CD14-positive monocyte (primary cell): ENCODE measurements at places on chromosomes 2 and 18.

DNA sequence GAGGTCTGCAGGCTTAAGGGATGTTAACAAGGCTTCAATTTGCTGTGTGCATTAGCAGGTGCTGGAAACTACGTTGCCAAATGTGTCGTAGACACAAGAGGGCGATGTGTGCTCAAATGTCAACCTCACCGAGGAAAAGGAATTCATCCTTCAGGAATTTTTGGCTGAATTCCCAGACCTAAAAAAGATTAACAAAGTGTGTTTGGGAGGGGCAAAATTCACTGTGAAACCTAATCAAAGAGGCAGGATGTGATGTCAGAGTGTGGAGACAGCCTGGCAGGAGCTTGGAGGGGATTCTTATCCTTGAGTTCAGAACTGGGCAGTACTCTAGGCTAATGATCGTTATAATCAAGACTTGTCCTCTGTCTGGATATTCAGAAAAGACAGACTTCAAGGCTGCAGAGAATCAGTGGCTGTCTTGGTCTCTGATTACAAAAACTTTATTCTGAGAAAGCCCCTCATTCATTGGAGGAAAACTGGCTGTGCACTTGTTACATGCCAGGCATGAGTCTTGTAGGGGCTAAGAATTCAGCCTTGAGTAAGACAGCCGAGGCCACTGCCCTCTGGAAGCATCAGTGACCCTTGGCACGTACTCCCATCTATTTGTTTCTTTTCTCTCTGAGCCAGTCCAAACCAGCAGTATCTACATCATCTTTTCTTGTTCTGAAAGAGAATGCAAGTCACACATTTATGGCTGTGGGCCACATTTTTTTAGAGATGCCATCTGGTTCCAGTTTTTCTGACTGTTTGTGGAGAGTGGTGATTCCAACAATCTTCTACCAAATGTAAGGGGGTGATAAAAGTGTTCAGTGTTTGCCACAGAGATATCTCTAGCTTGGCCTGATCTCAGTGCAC is 18.7 kb upstream of the SCYGR1 start:
- peak; percentile 45 for DNase-seq
- H3K4me3 ChIP-seq = peak overlapping the region; percentile 65
- H3K36me3 ChIP-seq = no peaks in the 10 kb centered on the region

- peaks cover 21% of the 10 kb centered on the region for H3K36me3 ChIP-seq
- no peak overlapping the region for H3K27ac ChIP-seq
- H3K4me1 ChIP-seq = no peaks in the 10 kb centered on the region
- no peak for DNase-seq
- H3K27me3 ChIP-seq = no peaks in the 10 kb centered on the region
- H3K4me3 ChIP-seq = no peak overlapping the region
Observed at GRCh38 chr2:108823286-108823685, 36.7 kb downstream of the CCDC138 start.

DNA sequence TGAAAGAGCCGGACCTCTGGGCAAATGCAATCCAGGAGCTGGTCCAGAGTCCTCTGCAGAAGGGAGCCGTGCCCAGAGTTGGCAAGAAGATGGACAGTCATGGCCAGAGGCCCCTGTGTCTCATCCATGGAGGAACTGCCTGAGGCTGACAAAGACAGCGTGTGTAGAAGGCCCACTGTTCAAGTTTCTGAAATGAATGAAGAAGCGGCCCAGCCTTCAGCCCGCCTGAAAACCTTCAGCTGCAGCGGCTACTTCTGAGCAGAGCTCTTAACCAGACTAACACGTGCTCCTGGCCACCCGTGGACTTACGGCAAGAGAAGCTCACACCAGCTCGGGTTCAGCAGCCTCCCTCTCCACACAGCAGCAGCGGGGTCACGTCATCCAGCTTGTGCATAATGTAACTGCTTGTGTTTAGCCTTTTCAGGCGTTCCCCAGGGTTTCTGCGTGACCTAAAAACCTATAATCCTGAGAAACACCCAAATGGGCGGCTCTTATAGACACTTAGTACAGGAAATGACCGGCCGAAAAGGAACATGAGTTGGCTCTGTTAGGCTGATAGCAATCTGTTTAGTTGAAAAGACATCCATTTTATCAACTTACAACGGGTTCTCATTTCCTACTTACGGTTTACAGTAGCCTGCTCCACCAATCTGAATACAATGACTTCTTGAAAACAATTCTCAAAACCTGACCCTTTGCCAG is at the start of gene FAM124B:
Gene FAM124B (minus strand): TSS at position 467 of the 702 bp plus-strand sequence. CDS start 339 bp downstream, at position 128.
- peak within 1 kb of the TSS; percentile 81 for H3K27ac ChIP-seq
- peak; percentile 84 for DNase-seq
- H3K4me1 ChIP-seq = peaks cover 65% of the 10 kb centered on the region
- H3K27me3 ChIP-seq = no peaks in the 10 kb centered on the region

- no peaks in the 10 kb centered on the region for H3K27me3 ChIP-seq
- peaks cover 17% of the 10 kb centered on the region for H3K4me1 ChIP-seq
- H3K36me3 ChIP-seq = no peaks in the 10 kb centered on the region
- no peak overlapping the region for H3K4me3 ChIP-seq
- H3K27ac ChIP-seq = no peak overlapping the region
Observed at GRCh38 chr18:76538846-76539245, 43.8 kb upstream of the ZNF516 start.

DNA sequence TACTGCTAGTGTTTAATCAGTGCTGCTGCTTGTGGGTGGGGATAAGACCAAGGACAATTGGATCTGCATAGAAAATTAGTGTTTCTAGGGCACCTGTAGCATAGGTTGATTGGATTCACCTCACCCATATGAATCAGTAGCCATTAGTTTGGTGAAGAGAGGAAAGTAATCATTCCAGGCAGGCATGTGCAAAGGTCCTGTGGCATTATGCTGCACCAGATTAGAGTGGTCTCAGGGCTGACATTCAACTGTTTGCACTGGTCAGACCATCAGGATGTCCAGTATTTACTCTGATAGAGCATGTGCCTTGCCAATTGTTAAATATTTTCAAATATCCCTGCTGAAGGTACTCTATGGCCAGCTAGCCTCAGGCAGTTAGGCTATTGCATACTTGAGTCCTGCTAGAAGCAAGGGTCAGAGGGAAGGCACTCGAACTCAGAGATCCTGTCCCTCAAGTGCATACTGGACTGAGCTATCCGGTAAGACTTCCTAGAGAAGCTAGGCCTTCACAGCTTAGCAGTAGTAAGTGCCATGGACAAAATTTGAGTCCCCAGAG is 64.7 kb downstream of the SKA1 start:
- H3K4me3 ChIP-seq = no peak overlapping the region
- H3K36me3 ChIP-seq = no peaks in the 10 kb centered on the region
- no peak for DNase-seq
- H3K4me1 ChIP-seq = no peaks in the 10 kb centered on the region
- H3K27me3 ChIP-seq = no peaks in the 10 kb centered on the region

DNA sequence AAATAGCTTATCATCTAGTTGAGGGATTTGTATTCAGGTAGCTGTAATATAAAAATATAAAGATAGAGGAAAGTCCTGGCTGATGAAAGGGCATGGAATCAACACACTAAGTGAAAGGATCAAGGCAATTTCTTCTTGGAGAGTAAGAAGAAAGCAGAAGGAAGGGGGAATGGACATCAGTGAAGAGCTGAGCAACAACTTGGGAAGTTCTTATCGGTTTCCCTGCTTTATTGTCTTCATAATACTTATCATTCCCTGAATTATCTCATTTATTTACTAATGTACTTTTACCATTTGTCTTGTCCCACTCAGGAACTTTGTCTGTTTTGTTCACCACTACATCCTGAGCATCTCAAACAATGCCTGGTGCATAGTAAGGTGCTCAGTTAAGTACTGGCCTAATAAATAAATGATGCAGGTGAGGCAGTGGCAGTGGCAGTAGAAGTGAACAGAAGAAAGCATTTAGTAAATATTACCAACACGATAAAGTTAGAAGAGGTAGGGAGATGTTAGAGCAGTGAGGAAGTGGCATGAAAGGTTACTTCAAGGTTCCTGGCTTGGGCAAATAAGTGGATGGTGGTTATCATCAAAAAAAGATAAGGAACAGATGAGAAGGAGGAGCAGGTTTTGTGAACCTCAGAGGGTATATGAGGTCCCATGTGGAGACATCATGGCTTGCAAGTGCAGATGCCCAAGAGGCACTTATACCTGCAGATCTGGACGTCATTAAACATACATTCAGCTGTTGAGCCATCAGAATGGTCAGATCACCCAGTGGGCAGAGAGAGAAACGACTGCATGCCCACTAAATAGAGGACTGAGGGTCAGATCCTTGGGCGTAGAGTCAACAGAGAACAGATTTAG is 217.8 kb downstream of the TMEM247 start:
- DNase-seq = no peak
- no peaks in the 10 kb centered on the region for H3K36me3 ChIP-seq
- H3K4me1 ChIP-seq = peaks cover 14% of the 10 kb centered on the region
- no peak overlapping the region for H3K27ac ChIP-seq
- no peaks in the 10 kb centered on the region for H3K27me3 ChIP-seq

DNA sequence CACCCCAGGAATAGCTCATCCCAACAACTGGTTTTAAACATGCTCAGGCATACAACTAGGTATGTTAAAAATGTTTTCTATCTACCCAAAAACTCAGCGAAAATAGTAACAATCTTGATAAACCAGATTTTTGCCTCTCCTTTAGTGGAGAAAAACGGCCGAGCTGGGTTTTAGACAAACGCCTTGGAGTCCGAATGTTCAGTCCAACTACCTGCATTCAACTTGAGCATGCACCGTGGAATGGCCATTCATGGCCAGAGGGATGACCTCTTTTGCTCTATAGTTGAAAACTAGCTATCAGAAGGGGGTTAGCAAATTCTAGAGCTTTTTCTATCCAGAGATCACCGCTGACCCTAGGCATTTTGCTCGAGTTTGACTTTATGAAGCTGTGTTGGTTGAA is 30.8 kb downstream of the PDIA6 start:
- DNase-seq = no peak
- H3K36me3 ChIP-seq = peaks cover 74% of the 10 kb centered on the region
- H3K4me3 ChIP-seq = no peak overlapping the region
- no peak overlapping the region for H3K27ac ChIP-seq
- no peaks in the 10 kb centered on the region for H3K4me1 ChIP-seq

GRCh38 chr2:129893244-129893643 is 86.2 kb upstream of the RAB6C start:
- no peak overlapping the region for H3K27ac ChIP-seq
- DNase-seq = no peak
- H3K27me3 ChIP-seq = no peaks in the 10 kb centered on the region
- no peak overlapping the region for H3K4me3 ChIP-seq
- H3K4me1 ChIP-seq = no peaks in the 10 kb centered on the region

DNA sequence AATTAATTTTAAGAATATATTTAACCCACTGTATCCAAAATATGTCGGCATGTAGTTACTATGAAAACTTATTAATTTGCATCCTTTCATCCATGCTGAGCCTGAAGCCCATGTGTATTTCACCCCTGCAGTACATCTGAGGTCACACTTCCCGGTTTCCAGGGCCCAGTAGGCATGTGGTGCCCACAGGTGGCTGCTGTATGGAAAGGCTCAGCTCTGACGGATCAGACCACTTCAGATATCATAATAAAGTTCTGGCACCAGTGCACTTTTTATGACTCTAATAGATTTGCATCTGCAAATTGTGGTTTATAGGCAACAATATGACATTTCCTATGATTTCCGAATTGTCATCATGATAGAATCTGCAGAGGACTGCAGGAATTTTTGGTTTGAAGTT is 22.5 kb downstream of the SH3RF3 start:
- no peak for DNase-seq
- H3K4me3 ChIP-seq = no peak overlapping the region
- H3K27me3 ChIP-seq = no peaks in the 10 kb centered on the region

DNA sequence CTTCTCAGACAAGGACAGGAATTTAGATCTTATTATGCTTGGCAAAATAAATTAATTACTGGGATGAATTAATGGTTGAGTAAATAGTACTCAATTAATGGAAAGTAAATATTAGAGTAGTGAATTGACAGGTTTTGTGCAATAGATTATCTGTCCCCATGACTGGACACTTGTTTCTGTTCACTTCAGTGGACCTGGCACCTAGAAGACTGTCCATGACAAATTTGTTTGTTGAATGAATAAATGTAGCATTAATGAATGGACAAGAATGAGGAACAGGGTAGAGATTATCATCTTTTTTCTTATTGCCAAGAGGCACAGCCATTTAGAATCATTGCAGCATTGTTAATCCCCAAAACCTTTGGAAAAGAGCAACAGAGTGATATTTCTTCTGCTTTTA is 570.0 kb upstream of the CRIM1 start:
- no peak overlapping the region for H3K27ac ChIP-seq
- H3K36me3 ChIP-seq = no peaks in the 10 kb centered on the region
- no peaks in the 10 kb centered on the region for H3K4me1 ChIP-seq
- DNase-seq = no peak
- no peaks in the 10 kb centered on the region for H3K27me3 ChIP-seq
- no peak overlapping the region for H3K4me3 ChIP-seq

DNA sequence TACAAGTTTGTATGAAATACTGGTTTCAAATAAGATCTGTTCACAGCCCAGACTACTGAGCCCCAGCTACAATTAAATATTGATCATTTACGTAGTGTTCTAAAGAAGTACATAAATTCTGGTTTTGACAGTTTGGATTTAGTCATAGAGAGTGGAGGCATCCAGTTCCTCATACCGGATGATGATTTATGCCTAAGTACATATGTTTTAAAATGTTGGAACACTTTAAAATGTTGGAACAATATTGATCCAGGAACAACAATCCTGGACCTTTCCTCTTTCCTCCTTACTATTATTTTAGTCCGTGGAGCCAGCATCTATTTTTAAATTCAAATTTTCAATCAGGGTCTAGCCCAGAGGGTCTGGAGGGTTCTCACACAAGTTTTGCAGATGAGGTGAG is 22.8 kb upstream of the TTN start:
- no peaks in the 10 kb centered on the region for H3K4me1 ChIP-seq
- no peak overlapping the region for H3K4me3 ChIP-seq
- H3K27ac ChIP-seq = no peak overlapping the region
- no peaks in the 10 kb centered on the region for H3K36me3 ChIP-seq
- no peaks in the 10 kb centered on the region for H3K27me3 ChIP-seq
- no peak for DNase-seq

GRCh38 chr18:58570360-58571064 is 58.4 kb downstream of the ALPK2 start:
- H3K4me1 ChIP-seq = peaks cover 12% of the 10 kb centered on the region
- H3K36me3 ChIP-seq = no peaks in the 10 kb centered on the region
- H3K27me3 ChIP-seq = no peaks in the 10 kb centered on the region

GRCh38 chr18:24195296-24196053 is 56.6 kb downstream of the CABYR start:
- DNase-seq = no peak
- H3K4me3 ChIP-seq = no peak overlapping the region
- H3K27ac ChIP-seq = no peak overlapping the region
- no peaks in the 10 kb centered on the region for H3K27me3 ChIP-seq

GRCh38 chr2:20504174-20504573 is 57.3 kb downstream of the RHOB start:
- H3K27me3 ChIP-seq = no peaks in the 10 kb centered on the region
- no peaks in the 10 kb centered on the region for H3K4me1 ChIP-seq
- no peaks in the 10 kb centered on the region for H3K36me3 ChIP-seq
- no peak for DNase-seq
- no peak overlapping the region for H3K4me3 ChIP-seq
